H54 (cell line): ENCODE measurements at places on chromosomes 4 and X.

DNA sequence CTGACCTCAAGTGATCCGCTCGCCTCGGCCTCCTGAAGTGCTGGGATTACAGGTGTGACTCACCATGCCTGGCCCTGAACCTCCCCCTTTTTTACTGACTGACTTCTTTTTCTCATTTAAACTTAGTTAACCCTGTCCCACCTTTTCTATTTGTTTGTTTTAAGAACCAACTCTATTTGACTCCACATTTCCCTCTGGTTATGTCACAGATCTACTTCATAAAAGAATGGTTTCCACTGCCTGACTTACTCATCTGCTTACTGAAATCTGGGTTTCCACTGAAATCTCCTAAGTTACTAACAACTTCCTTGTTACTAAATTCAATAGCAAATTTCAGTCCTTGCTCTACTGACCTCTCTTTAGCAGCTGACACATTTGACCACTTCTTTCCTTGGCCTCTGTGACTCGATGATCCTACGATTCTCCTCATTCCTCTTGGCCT, 28.0 kb upstream of the NSUN7 start:
- no peak for DNase-seq

GRCh38 chr4:154471032-154471431, 20.6 kb downstream of the DCHS2 start:
- no peak for DNase-seq

DNA sequence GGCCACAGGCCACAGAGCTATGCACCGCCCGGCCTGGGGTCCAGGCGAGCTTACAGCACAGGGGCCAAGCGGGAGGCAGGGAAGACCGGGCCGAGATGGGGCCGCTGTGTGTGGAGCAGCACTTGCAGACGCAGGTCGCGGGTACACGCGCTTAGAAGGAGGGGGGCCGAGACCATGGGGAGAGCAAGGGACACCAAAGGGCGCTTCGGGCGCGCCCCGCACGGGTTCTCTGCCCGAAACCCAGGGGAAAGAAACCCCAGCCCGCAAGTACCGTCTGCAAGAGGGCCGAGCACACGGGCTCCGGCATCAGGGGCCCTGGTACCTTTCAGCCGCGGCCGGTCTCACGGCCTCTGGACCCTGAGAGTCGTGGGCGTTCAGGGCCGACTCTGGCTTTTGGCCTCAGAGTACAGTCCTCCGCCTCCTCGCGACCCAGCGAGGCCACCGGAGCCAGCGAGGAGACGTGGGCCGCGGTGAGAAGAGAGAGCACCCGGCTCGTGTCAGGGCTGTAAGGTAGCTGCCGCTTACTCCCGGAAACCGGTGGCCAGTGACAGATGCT, 342 bp downstream of the EOLA2 start:
- no peak for DNase-seq

GRCh38 chrX:19673375-19674040, 158.2 kb upstream of the MAP3K15 start:
- no peak for DNase-seq

- no peak for DNase-seq
Measured at GRCh38 chrX:64202808-64203325, 2.6 kb downstream of the AMER1 start.

GRCh38 chrX:7347465-7347864, 199.5 kb upstream of the PUDP start:
- no peak for DNase-seq

GRCh38 chr4:53633608-53634007, 42.3 kb upstream of the LNX1 start:
- no peak for DNase-seq

GRCh38 chr4:15043226-15043625, 40.9 kb downstream of the CPEB2 start:
- no peak for DNase-seq

GRCh38 chrX:18873189-18873791, 110.6 kb downstream of the PHKA2 start:
- DNase-seq = peak; percentile 15

- peak; percentile 30 for DNase-seq
Measured at GRCh38 chrX:40262157-40263013, 164.6 kb upstream of the BCOR start.

- DNase-seq = no peak
Measured at GRCh38 chrX:110987292-110987691, 108.7 kb upstream of the PAK3 start.

GRCh38 chrX:1599791-1600405, 8.5 kb downstream of the AKAP17A start:
- DNase-seq = no peak

- no peak for DNase-seq
Measured at GRCh38 chr4:36551697-36552214, 270.3 kb downstream of the DTHD1 start.

DNA sequence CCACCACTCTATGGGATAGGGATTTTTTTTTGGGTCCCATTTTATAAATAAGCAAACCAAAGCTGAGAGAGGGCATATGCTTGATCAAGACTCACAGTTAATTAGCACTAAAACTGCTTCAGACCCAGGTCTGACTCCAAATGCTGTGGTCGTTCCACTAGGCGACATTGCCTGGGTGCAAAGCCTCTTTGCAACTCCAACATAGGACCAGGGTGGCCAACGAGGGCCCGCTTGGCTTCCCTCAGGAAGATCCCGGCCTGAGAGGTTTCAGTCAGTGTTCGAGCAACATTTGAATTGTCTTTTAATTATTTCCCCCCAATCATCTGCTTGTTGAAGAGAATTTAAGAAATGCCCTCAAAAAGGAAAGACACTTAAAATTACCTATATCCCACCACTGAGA, 11.2 kb downstream of the PJA1 start:
- DNase-seq = no peak

- DNase-seq = peak; percentile 82
Measured at GRCh38 chr4:7513671-7514070, 78.9 kb upstream of the PSAPL1 start.

- no peak for DNase-seq
Measured at GRCh38 chr4:74934016-74934831, 1.3 kb downstream of the PARM1 start.

- no peak for DNase-seq
Measured at GRCh38 chr4:7267829-7268228, 75.5 kb downstream of the SORCS2 start.

DNA sequence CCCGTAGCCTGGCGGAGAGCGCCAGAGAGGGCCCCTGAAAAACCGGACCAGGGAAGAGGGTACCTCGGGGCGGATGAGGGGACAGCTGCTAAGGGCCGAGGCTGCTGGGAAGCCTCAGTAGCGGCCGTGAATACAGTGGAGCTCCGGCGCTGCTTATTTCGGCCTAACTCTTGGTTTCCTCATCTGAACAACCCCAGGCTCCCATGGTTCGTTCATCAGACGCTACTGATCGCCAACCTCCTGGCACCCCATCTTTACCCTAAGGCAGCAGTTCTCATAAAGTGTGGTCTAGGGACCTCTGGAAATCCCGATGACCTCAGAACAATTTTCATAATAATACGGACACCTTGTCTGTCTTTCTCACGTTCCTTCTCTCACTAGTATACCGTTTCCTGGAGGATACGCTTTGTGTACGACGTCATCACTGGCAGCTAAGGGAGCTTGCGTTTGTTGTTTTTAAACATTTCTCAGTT, 645 bp upstream of the RAB28 start:
- peak; percentile 6 for DNase-seq

DNA sequence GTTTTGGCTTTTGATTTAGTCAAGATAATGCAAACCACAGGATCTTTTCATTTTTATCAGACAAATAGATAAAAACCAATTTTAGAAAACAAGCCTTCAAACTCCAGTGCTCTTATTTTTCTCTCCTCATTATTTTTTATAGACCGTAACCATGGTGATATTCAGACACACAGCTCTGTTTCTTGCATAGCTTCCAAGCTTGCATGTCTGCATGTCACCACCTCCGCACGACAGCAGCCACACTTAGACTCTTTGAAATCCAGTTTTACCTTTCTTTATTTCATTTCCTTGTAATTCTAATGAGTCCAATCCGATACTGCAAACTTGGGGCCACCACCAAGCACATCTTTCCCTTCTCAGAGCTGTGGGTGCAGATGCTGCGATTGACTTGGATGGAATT, 94.3 kb upstream of the GPM6A start:
- DNase-seq = no peak

- DNase-seq = no peak
Measured at GRCh38 chr4:825063-825970, 612 bp downstream of the CPLX1 start.

- no peak for DNase-seq
Measured at GRCh38 chr4:121073004-121073435, 685 bp upstream of the NDNF start.

DNA sequence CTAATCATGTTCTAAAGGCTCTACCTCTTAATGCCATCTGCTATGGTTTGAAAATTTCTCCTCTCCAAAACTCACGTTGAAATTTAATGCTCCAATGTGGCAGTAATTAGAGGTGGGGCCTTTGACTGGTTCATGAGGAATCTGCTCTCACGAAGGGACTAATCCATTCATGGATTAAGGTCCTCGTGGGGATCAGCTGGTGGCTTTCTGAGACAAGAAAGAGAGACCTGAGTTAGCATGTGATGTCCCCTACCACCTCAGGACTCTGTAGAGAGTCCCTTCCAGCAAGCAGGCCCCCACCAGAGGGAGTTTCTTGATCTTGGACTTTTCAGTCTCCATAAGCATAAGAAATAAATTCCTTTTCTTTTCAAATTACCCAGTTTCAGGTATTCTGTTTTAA, 65.3 kb downstream of the WDFY3 start:
- DNase-seq = no peak

- DNase-seq = no peak
Measured at GRCh38 chr4:55637272-55637820, 1.2 kb upstream of the NMU start.

DNA sequence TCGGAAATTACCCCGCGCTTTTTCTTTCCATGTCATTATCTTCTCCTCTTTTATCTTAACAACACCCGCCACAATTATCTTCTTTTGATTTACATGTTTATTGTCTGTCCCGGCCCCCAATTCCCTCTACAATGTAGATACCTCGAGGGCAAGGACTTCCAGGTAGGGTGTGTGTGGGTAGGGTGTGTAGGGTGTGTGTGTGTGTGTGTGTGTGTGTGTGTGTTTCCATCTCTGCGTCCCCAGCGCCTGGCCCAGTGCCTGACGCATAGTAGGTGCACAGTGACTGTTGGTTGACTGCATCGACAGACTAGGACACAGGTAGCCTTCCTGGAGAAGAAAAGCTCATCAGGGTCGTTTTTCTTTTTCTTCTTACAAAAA, 103.1 kb downstream of the UCHL1 start:
- DNase-seq = no peak

DNA sequence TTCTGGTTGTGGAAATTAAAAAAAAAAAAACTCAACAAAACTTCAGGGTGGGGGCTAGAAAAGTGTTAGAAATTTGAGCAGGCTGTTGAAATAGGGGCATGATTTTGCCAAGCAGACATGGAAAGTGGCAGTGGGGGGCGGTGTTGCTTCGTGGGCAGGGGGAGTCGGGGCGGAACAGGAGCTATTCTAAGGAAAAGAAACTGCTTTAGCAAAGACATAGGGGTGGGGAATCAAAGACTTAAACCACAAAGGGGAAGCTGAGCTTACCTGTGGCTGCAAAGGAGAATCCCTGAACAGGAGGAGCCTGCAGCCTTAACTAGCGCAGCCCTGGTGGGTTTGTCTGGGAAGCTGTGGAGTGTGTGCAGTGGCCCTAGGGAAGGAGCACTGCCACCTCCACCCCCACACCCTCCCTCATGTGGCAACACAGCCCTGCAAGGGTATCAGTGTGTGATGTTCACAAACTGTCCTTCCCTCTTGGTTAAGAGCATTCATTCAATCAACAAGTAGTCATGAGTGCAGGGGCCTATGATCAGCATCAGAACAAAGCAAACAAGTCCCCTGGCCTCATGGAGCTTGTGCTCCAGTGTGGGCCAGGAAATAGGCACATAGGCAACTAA, 20.5 kb downstream of the SEL1L3 start:
- no peak for DNase-seq

DNA sequence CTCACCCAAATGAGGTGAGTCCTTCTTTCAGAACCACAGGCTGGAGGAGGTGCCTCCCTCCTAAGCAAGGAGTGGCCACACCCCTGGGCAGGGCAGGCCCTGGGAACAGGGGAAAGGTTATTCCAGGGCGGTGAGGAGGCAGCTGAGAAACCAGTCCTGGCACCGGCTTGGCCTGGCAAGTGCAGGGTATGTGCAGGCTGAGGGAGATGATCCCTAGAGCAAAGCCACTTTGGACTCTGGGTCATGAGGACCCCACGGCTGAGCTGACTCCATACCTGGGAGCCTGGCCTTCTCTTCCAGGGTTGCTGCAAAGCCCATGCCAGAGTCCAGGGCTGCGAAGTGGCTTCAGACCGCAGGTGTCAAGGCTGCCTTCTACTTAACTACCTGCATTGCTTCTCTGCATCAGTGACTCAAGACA, 49.5 kb upstream of the HELT start:
- DNase-seq = no peak

- no peak for DNase-seq
Measured at GRCh38 chrX:39313146-39313545, 511.9 kb downstream of the MID1IP1 start.

DNA sequence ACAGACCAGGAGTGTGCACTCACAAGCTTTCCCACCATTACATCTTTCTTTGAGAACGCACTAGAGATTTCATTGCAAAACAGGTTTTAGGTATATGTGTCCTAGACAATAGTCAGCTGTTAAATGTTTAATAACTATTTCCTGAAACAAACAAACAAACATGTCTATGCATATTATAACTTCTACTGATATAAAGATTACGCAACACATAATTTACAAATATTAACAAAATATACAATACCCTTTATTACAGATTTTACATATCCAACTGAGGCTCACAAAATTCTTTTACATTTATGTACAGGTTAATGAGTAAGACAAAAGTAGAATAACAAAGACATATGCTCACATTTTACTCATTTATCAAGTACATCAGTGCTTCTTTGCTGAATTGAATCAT, 1554.0 kb upstream of the PCDH10 start:
- DNase-seq = no peak

GRCh38 chrX:71095981-71096759, 519 bp downstream of the FOXO4 start:
- DNase-seq = peak; percentile 34

DNA sequence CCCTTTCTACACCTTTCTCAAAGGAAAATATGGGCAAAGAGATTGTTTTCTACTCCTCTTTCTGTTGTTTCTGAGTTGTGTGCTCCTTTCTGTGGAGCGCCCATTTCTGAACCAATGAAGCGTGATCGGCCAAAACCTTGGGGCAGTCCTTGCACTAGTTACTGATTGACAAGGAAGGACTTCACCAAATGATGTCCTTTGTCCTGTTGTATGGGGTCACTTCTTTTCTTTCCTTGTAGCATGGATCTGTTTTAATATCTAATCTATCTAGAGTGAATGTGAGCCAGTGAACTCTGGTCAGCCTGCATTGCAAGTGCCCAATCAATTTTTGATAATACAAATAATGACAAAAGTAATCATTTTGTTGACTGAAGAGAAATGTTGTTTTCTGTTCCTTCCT, 94.5 kb downstream of the EGF start:
- DNase-seq = no peak
